H9 (cell line): ENCODE measurements at places on chromosomes 5 and 9. TPM values are rescaled to one million over a fixed set of nuclear protein-coding genes. Genes with fewer than 3 reads are reported as not detected.

GRCh38 chr5:125890511-125890931, 532.7 kb upstream of the GRAMD2B start:
- H3K27ac ChIP-seq, result no peak overlapping the region
- H3K27me3 ChIP-seq, result no peaks in the 10 kb centered on the region
- no peak for DNase-seq
- H3K4me3 ChIP-seq, result no peak overlapping the region
- no peaks in the 10 kb centered on the region for H3K36me3 ChIP-seq
- H3K4me1 ChIP-seq, result no peaks in the 10 kb centered on the region

- peak; percentile 82 for DNase-seq
- H3K27ac ChIP-seq, result no peak overlapping the region
- H3K27me3 ChIP-seq, result no peaks in the 10 kb centered on the region
These were observed 133.4 kb downstream of the SLC1A3 start for GRCh38 chr5:36739751-36740221.

- no peaks in the 10 kb centered on the region; the same call in 1 of the 2 replicates for H3K27me3 ChIP-seq
- H3K4me3 ChIP-seq, result no peak overlapping the region
- no peak overlapping the region for H3K27ac ChIP-seq
- DNase-seq, result no peak
- H3K36me3 ChIP-seq, result no peaks in the 10 kb centered on the region
- no peaks in the 10 kb centered on the region for H3K4me1 ChIP-seq
These were observed 76.4 kb downstream of the NTNG2 start for GRCh38 chr9:132238026-132238972.

- no peak for DNase-seq
- H3K27ac ChIP-seq, result no peak overlapping the region
- H3K27me3 ChIP-seq, result no peaks in the 10 kb centered on the region
- H3K4me1 ChIP-seq, result no peaks in the 10 kb centered on the region
- H3K4me3 ChIP-seq, result no peak overlapping the region
- H3K36me3 ChIP-seq, result peaks cover 5% of the 10 kb centered on the region; the same call in 1 of the 2 replicates
These were observed 400.4 kb downstream of the OSTF1 start for GRCh38 chr9:75488719-75489110.

- no peak for DNase-seq
- H3K4me1 ChIP-seq, result no peaks in the 10 kb centered on the region
- no peak overlapping the region for H3K27ac ChIP-seq
- H3K36me3 ChIP-seq, result no peaks in the 10 kb centered on the region
- H3K27me3 ChIP-seq, result no peaks in the 10 kb centered on the region; the same call in 1 of the 2 replicates
- no peak overlapping the region for H3K4me3 ChIP-seq
These were observed 1094.9 kb downstream of the MAT2B start for GRCh38 chr5:164600274-164600673.

- no peaks in the 10 kb centered on the region for H3K4me1 ChIP-seq
- H3K27ac ChIP-seq, result no peak overlapping the region
- DNase-seq, result no peak
- H3K27me3 ChIP-seq, result peaks cover 50% of the 10 kb centered on the region
- no peak overlapping the region for H3K4me3 ChIP-seq
These were observed 2.8 kb downstream of the SMIM32 start for GRCh38 chr5:136190091-136190720.

- no peaks in the 10 kb centered on the region for H3K4me1 ChIP-seq
- no peak overlapping the region for H3K4me3 ChIP-seq
- no peak for DNase-seq
- H3K27me3 ChIP-seq, result no peaks in the 10 kb centered on the region
These were observed 755.0 kb downstream of the DNAH5 start for GRCh38 chr5:13189532-13189931.

- H3K36me3 ChIP-seq, result peaks cover 5% of the 10 kb centered on the region
- H3K27me3 ChIP-seq, result no peaks in the 10 kb centered on the region
These were observed 29.4 kb upstream of the TBC1D9B start for GRCh38 chr5:179936976-179937681.

- H3K4me1 ChIP-seq, result no peaks in the 10 kb centered on the region
- no peak overlapping the region for H3K27ac ChIP-seq
- peaks cover 44% of the 10 kb centered on the region; the same call in 2 of the 3 replicates for H3K36me3 ChIP-seq
- no peak overlapping the region for H3K4me3 ChIP-seq
- no peaks in the 10 kb centered on the region for H3K27me3 ChIP-seq
These were observed 9.4 kb upstream of the C5orf15 start for GRCh38 chr5:133977858-133978257.

GRCh38 chr5:154653418-154653763, 101.8 kb upstream of the LARP1 start:
- no peaks in the 10 kb centered on the region; the same call in 1 of the 2 replicates for H3K4me1 ChIP-seq
- H3K36me3 ChIP-seq, result no peaks in the 10 kb centered on the region
- no peak for DNase-seq
- H3K27me3 ChIP-seq, result no peaks in the 10 kb centered on the region
- H3K4me3 ChIP-seq, result no peak overlapping the region

DNA sequence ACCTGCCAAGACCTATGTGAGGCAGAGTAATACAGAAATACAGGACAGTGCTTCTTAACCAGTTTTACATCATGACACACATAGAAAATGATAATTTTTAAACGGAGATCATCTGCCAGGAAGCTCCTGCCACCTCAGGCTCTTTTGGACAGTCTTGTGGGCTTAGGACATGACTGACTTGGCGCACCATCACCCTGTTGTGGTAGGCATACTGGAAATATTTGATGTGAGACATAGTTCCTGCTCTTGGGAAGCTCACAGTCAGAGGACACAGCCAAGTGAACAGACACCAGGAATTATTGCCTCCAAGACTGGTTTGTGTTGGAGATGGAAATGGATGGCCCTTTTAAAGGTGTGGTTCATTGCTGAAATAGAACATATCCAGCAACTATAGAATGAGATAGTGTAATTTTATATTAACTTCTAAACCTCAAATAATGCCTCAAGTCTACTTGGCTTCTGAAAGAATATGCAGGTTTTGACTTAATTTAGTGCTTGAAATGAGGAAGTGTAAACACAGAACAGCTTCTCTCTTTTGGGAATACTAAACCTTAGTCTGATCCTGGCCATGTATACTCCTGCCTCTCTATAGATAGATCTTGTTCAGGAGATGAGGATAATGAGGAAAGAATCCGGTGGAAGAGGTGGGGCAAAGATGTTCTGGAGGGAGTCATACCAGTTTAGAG, 19.7 kb downstream of the CPEB4 start:
- no peak overlapping the region for H3K27ac ChIP-seq
- no peaks in the 10 kb centered on the region for H3K36me3 ChIP-seq
- H3K4me3 ChIP-seq, result no peak overlapping the region
- no peak for DNase-seq

MLANA gene
- total RNA-seq, result not detected in 2 replicates

COL23A1 gene
- total RNA-seq, result 2.5 and 2.6 TPM in 2 replicates

ST6GALNAC4 gene
- 15.4 and 16.5 TPM in 2 replicates for total RNA-seq

RORB gene
- total RNA-seq, result 0.26 and 0.31 TPM in 2 replicates
